ENCODE measurements at places on chromosomes 5 and 9.
A peak's percentile ranks its signal among the peaks of the same experiment; 100 is the strongest.

DNA sequence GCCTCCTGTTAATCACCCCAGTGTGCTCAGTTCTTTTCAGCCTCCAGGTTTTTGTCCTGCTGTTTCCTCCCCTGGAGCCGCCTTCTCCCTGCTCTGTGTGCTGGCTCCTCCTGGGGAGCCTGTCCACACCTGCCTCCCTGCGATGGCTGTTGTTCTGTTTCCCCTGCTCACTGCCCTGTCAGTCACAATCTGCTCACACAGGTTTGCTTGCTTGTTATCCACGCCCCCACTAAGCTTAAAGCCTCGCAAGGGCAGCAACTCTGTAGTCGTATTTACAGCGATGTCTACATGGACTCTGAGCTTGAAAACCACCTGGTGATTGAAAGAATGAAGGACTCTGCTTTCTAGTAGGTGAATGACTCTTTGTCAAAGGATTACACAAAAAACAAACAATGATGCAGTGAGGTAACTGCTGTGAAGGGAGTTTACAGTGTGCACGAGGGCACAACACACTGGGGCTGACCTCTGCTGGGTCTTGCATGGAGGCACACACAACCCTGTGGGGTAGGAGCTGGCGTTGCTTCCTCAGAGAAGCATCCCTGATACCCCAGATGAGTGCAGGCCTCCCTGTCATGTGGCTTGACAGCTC lies 39.6 kb upstream of the TEX48 start:
- no peak for DNase-seq

- peak; percentile 62 for DNase-seq
These were observed 8.6 kb downstream of the HAPLN1 start for GRCh38 chr5:83711982-83712601.

DNA sequence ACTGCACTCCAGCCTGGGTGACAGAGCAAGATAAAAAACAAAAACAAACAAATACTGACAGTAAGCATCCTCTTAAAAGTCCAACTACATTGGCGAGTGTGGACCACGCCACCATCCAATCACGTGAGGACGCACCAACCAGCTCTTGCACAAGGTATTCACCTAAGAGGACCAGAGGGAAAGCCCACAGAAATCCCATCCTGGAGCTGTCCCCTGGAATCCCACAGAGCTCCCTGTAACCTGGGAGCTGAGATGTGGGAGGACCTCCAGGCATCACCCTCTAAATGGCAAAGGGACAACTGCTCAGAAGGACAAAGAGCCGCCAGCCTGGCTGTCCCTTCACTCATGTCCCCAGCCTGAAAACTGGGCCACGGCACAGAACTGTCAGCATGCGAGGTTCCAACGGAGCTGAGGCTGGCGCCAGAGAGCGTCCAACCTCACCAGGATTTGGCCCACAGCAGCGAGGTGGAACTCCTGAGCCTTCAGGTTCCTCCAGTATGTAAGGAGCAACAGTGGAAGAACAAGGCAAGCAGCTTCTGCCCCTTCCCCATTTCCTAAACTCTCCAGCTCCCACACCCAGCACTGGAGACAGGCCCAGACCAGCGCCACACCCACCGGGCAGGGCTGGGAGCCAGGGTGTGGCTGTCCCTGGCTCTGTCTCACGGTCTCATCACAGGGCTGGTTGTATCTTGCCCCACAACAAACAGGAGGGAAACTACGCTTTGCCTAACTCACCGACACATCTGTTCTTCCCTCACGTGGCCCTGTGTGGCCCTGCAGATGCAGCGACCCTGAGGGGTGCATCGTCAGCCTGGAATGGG lies 15.2 kb downstream of the IPPK start:
- no peak for DNase-seq

DNA sequence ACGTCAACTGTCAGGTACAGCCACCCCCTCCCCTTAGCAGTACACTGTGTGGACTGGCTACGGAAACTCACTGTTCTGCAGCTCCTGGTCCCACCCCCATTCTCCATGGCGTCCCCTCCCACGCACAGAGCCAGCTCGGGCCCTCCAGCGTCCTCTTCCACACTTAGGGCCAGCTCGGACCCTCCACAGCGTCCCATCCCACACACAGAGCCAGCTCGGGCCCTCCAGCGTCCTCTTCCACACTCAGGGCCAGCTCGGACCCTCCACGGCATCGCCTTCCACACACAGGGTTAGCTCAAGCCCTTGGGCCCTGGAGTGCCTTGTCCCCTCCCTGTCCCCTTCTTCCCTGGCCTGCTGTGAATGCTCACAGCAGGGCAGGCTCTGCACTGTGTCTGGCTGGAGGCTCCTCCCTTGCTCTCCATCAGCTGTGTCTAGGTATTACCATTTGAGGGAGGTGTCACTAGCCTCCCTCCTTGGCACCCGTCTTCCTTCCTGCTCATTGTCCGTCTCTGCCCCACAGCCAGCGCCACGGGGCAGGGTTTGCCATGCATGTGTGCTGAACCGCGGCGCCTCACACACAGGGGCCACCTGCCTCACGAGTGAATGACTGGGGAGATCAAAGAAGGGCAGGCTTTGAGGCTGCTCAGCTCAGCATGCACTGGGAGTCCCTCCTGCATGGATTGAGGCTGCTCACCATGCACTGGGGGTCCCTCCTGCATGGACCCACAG lies 78.5 kb upstream of the CACNA1B start:
- no peak for DNase-seq

GRCh38 chr9:74519419-74519818 lies 22.3 kb downstream of the RORB start:
- DNase-seq: no peak

DNA sequence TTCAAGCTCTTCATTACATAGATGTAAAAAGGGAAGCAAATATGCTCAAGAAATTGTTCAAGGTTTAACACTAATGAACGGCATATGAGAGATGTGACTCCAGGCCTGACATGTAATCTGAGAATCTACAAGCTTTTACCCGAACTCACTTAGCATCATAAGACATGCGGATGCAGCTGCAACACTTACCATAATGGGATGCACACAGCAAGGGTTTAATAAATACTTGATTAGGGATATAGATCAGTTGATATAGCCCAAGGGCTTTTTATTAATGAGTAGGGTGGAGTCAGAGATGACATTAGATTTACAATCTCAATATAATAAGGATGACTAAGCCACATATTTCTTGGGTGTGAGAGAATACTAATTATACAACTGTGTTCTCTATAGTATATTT lies 2215.5 kb downstream of the MAT2B start:
- no peak for DNase-seq

- no peak for DNase-seq
These were observed 23.3 kb downstream of the CLPTM1L start for GRCh38 chr5:1321576-1321975.

DNA sequence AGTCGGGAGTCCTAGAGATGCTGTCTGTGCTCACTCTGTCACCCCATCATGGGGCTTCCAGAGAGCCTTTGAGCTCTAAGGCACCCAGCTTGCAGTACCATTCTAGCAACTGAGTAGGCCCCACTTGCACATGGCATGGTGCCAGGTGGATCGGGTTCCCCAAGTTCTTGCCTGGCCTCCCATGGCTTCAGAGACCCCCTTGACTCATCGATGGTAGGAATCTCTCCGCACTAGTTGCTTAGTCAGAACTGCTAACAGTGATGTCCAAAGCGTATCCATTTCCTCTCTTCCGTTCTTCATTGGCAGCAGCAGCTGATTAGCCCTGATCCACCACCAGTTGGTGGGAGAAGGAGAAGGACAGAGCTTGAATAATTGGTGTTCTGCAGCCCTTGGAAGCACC lies 70.3 kb upstream of the RARS1 start:
- DNase-seq: no peak

DNA sequence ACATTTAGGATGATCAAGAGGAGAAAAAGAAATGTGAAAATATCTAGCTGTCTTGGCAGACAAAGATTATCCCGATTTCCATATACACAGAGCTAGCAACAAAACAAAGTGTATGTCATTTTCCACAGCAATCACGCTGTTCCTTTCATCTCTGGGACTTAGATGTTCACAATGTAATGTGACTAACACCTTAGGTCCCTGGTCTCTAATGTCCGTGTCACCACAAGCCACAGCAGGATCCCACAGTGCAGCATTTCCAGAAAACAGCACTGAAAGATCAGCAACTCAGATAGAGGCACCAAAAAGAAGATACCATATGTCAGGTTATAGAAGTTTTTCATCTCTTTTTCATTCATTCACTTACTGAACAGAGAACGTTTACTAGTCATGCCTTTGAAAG lies 118.0 kb upstream of the TNPO1 start:
- DNase-seq: no peak

DNA sequence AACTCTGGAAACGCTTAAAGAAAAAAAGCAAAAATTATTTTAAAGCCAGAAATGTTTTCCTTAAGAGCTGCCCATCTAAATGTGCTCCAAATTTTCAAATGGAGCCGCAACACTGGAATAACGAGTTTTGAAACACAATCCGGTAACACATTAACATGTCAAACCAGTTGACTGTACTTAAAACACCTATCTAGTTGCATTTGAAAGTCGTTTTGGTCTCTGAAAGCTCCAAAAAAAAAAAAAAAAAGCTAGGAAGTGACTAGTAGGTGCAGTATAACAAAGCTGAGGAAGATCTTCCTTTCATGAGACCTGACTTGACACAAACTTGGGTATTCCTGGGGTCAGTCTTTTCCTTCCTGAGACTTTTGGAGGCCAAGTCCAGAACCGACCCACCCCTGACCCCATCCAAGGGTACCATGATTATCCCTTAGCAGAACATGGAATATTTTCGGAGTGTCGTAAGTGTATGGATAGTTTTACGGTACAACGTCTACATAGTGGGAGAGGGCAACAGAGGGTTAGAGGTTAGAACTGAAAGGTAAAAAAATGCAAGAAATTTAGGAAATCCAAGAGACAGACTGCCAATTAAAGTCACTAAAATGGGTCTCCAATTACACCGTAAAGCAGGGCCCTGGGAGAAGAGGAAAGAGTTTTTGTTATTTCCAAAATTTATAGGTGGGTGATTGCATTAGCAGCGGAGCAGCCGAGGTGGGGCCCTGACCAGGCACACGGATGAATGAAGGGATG lies 812 bp downstream of the CETN3 start:
- DNase-seq: peak; percentile 5

- DNase-seq: peak; percentile 59
These were observed 272.2 kb downstream of the AUH start for GRCh38 chr9:91089405-91090129.

GRCh38 chr5:37940931-37941623 lies 101.2 kb upstream of the GDNF start:
- no peak for DNase-seq

DNA sequence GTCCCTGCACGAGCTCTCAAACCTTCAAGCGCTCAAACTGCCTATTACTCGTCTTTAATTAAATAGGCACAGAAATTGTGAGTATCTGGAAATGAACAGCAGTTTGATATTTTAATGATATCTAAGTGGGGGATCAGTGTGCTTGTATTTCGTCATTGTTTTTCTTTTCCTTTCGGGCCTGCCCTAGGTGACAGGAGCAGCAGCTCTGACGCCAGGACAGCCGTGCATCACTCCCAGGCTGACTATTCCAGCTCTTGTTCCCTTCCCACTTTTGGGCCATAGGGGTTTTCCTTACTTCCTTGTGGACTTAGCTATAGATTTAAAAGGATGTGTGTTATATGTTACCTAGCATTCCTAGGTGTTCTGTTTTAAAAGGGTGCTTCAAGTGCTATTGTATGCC lies 9.5 kb downstream of the BNIP1 start:
- DNase-seq: no peak

- no peak for DNase-seq
These were observed 7.0 kb downstream of the SQSTM1 start for GRCh38 chr5:179827680-179828079.

GRCh38 chr9:127828262-127829031 lies 25.8 kb downstream of the FPGS start:
- DNase-seq: no peak

- DNase-seq: no peak
These were observed 532.4 kb downstream of the CCDC171 start for GRCh38 chr9:16085167-16085726.

DNA sequence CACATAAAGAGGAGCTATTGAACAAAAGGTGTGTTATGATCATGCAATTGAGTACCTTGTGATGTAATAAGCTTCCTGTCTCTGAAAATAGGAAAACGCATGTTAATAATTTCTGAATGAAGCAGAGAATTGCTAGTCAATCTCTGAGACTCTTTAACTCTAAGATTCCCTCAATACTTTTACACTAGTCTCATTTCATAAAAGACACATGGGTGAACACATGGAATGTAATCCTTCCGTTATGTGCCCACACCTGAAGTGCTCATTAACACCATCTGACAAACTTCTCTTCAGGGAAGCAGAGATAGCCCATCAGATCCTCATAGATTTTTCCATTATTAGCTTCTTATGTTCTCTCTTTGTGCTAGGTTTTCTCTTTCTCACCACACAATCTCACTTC lies 182.4 kb downstream of the TLR4 start:
- DNase-seq: no peak

GRCh38 chr5:8410618-8411017 lies 541.7 kb downstream of the MTRR start:
- no peak for DNase-seq

- DNase-seq: no peak
These were observed 4.9 kb upstream of the NR5A1 start for GRCh38 chr9:124511891-124512805.

DNA sequence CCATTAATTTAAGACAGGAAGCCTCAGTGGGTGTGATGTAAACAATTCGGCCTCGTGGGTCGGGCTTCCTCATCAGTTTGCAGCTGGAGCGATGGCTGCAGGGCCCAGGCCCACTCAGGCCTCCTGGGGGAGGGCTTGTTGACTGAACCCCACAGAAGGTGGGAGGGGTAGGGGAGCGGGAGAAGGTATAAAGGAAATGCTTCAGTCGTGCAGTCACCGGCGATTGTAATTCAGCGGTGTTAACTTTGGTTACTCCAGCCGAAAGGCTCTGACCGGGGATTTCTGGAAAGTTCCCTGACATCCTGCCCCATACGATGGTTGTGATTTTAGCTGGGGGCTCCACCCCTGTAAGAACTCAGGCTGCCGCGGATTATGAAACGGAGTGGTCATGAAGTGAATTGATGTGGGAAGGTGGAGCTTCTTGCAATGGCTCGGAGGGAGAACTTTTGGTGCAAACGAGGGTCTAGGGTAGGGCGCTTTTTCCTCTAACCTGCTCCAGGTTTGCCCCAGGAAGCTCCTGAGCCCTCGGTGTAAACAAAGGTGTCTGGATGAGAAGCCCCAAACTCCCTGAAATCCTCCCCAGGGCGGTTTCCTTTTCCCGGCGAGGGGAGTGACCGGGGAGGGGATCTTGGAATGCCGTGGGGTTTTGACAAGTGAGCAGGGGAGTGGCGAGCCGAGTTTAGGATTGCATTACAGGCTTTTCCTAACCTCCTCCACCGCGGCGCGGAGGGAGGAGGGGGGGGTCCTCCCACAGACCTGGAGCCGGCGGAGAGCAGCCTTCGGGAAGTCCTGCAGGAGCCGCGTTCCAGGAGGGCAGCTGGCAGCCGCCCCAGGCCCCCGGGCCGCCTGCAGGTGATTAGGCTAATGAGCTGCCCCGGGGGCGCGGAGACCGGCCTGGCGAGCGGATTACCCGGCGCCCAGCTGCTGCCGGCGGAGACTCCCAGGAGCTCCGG lies 215.5 kb downstream of the PDZD2 start:
- no peak for DNase-seq

- no peak for DNase-seq
These were observed 66.3 kb upstream of the IL33 start for GRCh38 chr9:6149315-6149714.

GRCh38 chr5:13766236-13766635 lies 178.3 kb downstream of the DNAH5 start:
- no peak for DNase-seq

GRCh38 chr9:99158629-99159028 lies 53.7 kb downstream of the TGFBR1 start:
- peak; percentile 12 for DNase-seq

GRCh38 chr5:98308231-98308630 lies 465.2 kb upstream of the RGMB start:
- no peak for DNase-seq

- peak; percentile 18 for DNase-seq
These were observed 70.7 kb upstream of the CPLX2 start for GRCh38 chr5:175800656-175801081.
